IPS DF 19.7 (cell line): ENCODE measurements at places on chromosomes 2 and 18.

DNA sequence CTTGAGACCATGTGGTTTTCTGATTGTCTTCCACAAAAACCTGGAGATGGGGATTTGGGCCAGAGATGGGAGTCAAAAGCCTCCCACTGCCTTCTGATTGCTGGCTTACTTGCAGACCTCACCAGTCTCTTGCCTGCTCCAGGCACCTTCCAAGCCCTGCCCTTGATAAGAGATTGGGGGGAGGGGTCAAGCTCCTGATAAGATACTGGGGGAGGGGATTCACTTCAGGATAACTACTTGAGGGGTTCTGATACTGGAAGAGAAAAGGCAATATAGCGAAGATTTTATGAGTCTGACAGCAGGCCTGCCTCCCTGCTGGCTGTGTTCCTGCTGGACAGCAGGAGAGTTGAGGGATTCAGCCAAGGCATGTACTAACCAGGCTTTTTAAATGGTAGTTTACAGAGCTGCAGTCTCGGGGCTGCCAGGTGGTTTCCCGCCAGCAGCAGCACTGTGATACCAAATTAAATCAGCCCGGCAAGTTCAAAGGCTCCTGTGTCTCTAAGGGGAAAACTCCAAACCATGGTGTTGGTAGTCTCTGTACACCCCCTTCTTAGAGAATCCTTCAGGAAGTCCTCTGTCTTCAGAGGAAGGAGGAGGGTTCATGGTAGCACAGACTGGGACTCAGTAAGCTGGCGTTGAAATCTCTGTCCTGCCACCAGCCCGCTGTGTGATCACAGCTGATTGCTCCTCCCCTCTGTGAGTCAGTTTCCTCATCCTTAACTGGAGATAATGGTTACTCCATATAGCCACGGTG lies 58.3 kb downstream of the FBXO36 start:
- peak; percentile 2 for DNase-seq

DNA sequence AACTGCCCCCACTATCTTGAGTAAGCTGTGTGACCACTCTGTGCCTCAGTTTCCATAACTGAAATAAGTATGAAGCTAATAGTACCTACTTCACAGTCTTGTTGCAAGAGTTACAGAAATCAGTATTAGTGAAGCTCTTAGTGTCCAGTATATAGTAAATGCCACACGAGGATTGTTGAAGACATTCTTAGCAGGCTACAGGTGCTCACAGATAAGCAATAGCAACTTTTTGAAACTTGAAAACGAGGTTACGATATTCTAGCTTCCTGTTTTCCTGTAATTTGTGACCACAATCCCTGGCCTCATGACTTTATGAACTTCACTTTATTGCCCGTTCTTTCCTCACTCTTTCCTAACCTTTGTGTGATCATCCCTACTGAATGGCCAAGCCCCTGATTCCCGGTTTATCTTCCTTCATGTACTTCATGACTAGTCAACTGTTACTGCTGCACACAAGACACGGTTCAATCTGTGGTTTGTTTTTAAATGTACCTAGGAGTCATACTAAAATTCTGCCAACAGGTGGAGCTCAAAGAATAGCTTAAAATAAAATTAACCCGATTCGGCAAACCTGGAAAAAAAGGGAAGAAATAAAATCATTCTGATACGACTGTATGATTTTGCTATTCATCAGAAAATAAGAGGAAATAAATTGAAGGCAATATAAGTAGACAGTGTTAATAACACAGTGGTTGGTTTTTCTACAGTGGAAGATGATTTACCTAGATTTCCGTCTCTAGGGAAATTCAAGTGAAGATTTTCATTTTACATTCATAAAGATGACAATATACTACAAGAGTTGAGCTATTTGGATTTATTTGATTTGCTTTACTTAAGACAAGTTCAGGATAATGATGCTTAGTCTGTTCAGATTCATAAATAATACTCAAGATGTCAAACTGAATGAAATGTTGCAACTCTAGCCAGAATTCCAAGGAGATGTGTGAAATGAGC lies 38.1 kb upstream of the STAT1 start:
- DNase-seq = no peak

DNA sequence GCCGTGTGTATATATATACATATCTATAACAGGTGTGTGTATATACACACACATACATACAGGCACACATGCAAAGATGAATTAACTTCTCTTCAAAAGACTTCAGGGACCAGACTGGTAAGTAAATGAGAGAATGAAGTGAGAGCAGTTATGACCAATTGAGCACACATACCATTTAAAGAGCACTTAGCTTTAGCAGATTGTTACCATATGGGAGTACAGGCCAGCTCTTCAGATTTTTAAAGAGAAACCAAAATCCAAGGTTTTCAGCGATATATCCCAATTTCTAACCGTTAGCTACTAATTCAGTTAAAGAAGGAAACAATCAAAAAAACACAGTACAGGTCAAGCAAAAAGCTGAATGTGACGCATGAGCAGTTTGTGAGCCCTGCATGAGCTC lies 23.7 kb downstream of the INPP1 start:
- DNase-seq = no peak

- DNase-seq = no peak
Measured at GRCh38 chr2:24454294-24454693, 36.8 kb upstream of the NCOA1 start.

- no peak for DNase-seq
Measured at GRCh38 chr18:62938487-62938886, 223.1 kb downstream of the PHLPP1 start.

- DNase-seq = no peak
Measured at GRCh38 chr18:47975105-47975504, 44.6 kb upstream of the SMAD2 start.

DNA sequence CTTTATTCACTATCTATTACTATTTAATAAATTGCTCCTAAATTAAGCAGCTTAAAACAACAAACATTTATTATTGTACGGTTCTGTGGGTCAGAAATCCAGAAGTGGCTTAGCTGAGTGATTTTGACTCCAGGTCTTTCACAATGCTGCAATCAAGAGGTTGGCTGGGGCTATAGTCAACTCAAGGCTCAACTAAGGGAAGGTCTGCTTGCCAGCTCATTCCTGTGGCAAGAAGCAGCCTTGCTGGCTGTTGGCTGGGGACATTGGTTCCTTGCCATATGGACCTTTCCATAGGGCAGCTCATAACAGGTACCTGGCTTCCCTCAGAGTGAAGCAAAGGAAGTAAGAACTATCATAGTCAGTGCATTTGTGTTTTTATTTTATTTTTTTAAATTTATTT lies 5.0 kb upstream of the MRPL19 start:
- no peak for DNase-seq

DNA sequence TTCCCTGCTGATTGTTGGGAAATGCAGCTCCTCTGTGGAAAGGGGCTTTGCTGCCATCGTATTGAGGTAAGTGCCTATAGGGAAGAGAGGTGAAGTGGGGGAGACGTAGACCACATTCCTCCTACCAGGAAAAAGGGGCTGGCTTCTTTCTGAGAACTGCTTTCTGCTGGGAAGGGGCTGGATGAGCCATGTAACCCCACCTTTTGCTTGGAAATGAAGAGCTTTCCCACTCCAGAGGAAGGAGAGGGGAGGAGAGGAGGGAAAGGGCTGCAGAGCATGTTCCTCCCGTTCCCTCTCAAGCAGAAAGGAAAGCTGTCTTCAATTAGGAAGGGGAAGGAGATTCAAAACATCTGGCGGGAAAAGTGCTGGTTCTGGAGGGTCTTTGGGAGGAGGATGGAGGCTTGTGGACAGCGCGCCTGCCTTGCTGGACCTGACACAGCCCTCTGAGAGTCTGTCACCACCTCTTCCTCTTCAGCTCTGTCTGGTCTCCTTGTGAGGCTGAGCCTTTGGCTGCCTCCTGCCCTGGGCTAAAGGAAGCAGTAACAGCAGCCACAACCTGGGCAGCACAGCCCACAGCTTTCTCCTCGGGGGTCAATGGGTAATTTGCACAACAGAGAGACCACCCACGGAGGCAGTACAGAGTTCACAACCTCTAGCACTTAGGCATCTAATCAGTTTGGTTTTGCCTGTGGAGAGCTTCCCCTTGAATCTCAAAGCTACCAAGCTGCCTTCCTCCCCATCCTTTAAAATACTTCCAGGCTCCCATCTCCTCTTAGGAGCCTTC lies 410.0 kb upstream of the TNP1 start:
- DNase-seq = peak; percentile 95
